ENCODE measurements at places on chromosomes 12 and 14.

DNA sequence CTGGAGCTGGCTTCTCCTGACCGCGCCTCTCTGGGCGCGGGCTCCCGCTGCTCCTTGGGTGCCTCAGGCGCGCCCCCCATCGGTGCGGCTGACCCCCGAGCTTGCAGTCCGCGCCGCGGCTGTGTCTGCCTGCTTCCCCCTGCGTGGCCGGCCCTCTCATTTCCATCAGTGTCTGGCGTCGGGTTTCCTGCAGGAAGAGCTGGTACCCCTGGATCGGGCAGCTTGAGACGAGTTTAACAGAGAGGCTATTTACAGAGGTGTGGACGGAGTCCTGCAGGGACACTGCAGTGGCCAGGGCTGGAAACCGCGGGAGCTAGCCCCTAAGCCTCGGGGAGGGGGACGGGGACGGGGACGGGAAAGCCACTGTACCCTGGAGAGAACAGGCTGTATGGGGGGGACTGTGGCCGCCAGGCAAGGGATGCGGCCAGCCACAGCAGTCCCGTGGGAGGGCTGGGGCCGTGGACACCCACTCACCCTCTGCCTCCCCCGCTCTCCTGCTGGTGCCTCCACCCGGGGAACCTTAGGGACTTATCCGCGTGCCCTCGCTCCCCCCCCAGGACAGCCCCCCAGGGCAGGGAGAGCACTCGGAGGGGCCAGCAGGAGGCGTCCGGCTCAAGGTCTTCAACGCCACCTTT is 3.7 kb upstream of the CACNA2D4 start:
- DNase-seq: peak; percentile 48

DNA sequence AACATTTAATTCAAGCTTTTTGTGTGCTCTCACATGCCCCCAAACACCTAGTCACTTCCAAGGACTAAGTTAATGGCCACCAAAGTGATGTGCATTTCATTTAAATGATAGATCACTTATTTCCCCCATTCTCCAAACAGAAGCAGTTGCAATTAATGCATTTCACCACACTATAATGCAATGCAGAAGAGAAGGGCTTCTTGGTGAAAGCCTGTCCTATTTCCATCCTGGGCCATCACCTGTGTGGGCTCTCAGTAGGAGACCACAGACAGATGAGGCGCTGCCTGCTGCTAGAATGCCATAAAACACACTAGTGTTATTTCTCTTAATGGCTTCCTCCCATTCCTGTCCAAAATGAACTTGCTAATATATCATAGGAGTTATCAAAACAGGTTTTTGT is 151.2 kb downstream of the GPR65 start:
- no peak for DNase-seq

DNA sequence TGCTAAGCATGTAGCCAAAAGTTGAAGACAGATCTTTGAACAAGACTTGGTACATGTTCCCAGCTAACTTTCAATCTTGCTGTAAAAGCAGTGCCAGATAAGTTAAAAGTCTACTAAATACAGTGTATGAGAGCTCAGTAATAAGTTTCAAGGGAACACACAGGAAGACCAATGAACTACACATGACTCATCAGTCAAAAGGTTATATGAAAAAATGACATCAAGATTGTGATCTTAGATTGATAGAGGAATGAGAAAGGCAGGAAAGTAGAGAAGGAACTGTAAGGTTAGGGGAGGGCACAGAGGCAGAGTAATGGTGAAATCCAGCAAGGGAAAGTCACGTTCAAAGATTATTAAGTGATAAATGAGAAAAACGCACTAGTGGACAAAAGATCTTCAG is 249.9 kb upstream of the FLRT2 start:
- DNase-seq: no peak

DNA sequence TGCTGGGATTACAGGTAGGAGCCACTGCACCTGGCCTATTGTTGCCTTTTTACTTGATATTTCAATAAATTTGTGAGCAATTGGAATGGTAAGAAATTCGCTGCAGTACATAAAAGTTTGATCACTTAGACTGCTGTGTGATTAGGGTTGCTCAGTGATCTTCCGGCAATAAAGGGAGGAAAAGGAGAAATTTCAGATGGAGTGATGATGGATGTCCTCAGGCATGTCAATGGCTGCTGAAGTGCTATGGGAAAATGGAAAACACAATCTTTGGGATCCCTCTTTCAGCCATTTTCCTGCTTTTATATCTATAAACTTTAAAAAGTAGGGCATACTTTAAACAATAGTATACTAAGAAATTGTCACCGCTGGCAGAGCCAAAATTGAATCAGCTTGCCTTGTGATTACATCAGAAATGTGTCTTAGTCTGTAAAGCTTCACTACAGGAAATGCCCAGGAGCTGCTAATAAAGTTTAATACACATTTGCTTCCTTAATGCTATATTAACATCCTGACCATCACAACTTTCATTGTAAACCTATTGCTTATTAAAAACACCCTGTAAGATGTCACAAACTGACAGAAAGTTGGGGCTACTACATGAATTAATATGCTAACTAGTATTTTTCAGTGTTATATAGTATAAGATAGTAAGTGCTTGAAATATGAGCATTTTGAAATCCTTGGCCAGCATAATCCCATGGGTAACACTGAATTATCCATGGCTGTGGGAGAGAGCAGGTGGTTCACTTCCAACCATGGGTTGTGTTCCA is 13.7 kb upstream of the FBXL14 start:
- no peak for DNase-seq

DNA sequence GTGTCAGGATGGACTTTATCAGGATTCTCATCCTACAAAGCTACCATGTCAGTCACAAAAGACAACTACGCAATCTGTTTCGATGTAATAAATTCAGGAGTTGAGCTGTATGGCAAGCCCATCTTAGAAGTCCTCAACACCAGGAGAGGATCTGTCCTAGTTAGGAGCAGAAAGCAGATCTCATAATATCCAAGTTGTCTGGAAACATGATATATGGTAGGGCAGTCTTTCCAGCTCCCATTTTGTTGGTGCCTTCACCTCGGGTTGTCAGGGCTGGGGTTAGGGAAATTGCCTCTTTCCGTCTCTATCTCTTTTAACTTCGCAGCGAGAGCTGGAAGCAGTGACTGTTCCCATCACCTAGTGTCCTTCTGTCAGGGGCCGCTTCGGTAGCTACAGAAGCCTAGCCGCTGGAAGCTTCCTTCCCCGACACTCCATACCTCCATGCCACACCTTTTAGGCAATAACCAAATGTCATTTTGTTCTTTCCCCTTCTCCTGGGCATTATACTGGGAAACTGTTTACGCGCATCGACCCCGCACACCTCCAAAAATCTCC is 1.4 kb downstream of the NIN start:
- no peak for DNase-seq
